Endodermal cell (in vitro differentiated cells): ENCODE measurements at places on chromosomes 3 and 15. TPM values are rescaled to one million over a fixed set of nuclear protein-coding genes. Genes with fewer than 3 reads are reported as not detected.

Gene CACNA1D
- 3.1 and 3.8 TPM in 2 replicates for total RNA-seq

DNA sequence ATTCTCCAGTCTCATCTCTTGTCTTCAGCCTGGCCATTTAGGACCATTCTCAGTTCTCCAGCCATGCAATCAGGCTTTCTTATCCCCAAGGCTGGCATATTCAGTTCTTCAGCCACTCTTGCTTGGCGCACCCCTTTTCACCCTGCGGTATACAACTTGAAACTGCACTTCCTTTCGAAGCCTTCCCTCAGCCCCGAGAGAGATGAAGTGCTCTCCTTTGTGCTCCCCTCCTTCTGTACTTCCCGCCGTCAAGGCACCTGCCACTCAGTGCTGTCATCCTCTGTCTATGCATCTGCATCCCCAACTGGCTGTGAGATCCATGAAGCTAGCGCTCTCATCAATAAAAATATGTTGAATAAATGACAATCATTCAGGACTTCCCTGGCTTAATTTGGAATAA, 45.7 kb downstream of the MORC1 start:
- no peaks in the 10 kb centered on the region for H3K27me3 ChIP-seq
- no peak for DNase-seq
- H3K4me1 ChIP-seq = no peaks in the 10 kb centered on the region
- H3K4me3 ChIP-seq = no peak overlapping the region

DNA sequence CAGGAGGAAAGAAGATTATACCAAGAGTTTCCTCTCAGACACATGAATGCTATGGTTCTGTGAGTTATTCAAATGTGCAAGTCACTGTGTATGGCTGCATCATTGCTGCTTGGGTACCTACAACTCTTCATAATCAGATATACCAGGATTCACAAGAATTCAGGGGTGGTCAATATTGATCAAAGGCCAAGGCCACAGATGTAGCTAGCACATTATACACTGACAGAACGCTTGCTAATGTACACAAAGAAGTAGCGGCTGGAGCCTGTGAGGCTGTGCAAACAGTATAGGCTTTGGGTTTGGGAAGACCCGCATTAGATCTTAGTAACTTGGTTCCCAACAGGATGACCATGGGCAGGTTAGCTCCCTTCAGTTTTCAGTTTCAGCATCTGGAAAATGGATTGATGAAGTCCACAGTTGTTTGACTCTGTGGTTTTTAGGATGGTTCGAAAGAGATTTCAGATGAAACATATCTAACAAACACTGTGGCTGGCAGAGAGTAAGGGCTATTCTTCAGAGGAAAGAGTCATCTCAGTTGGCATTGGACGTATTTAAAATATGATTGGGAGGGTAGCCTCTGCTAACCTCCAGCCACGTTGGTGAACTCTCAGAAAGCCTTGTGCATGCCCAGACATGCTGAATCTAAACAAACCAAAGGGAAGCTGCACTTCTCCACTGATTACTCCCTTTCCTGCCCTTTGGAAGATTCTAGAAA, 748.7 kb upstream of the CFAP20DC start:
- no peaks in the 10 kb centered on the region for H3K36me3 ChIP-seq
- H3K4me3 ChIP-seq = no peak overlapping the region
- H3K27ac ChIP-seq = no peak overlapping the region
- H3K4me1 ChIP-seq = peaks cover 7% of the 10 kb centered on the region
- no peaks in the 10 kb centered on the region for H3K27me3 ChIP-seq
- DNase-seq = no peak

DNA sequence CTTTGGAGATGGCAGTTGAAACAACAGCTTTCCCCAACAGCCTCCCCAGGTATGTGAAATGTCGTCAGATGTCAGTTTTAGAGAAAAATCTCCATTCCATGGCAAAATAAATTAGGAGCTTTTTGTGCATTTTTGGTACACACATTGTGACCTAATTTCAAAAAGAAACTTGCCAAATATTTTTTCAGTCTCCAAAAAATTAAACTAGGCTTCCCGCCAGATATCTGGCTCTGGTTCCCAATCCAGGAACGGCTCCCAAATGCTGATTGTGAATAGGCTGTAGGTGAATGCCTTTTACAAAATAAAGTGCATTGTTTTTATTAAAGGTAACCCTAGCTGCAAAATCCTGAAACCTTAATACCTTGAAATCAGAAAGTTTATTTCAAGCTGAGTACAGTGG, 10.9 kb downstream of the KCNAB1 start:
- no peak overlapping the region for H3K27ac ChIP-seq
- H3K4me1 ChIP-seq = no peaks in the 10 kb centered on the region
- peaks cover 5% of the 10 kb centered on the region for H3K27me3 ChIP-seq
- H3K4me3 ChIP-seq = no peak overlapping the region
- DNase-seq = no peak
- H3K36me3 ChIP-seq = no peaks in the 10 kb centered on the region
